ENCODE measurements at places on chromosomes 2 and 18.

DNA sequence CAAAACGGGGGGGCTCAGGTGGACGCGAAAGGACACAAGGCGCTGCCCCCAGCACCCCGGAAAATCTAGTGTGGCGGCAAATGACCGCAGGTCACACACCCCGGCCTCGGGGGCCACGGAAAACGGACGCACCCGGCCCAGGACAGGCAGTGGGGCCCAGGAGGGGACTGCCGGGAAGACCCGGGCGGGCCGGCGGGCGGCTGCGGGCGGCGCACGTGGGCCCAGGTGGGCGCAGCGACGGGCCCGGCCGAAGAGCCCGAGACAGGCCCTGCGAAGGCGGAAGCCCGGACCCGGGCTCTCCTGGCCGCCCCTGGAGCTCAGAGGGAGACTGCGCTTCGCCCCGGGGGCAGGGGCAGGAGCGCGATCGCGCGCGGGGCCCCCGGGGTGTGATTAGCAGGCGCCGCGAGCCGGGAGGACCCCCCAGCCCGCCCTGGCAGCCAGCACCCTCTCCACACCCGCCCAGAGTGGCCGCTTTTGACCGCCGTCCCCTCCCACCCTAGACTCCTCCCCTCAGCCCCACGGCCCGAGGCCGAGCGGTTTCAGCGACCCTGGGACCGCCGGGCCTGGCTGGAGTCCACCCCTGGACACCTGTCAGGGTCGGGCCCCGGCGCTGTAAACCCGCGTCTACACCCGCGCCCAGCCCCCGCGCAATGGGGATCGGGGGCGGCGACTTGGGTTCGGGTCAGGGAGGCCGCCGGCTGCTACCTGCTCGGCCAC is 773 bp downstream of the MBP start:
- peak; percentile 28 for DNase-seq

DNA sequence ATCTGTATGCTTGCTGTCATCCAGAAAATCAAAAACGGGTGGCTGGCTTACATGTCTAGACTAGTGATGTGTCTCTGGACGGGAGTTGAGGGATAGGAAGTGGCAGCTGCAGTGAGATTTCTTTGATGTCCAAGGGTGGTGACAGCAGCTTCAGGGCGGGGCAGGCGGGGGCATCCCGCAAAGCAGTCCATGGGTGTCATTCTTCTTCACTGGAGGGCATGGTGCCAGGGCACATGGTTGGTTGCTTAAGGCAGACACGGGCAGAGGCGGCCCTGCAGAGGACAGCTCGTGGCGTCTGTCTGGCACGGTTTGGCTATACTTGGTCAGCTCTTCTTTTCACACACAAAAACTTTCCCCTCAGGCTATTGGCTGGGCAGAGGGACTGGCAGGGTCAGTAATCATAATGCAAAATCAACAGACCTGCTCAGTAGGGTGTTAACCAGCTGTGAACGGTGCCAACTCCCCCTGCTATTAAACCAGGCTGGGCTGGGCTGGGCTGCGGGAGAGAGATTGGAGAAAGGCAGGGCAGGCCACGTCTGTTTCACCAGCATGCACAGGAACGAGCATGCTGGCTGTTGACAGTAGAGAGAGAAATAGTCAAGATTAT is 63.7 kb downstream of the COL4A3 start:
- no peak for DNase-seq

DNA sequence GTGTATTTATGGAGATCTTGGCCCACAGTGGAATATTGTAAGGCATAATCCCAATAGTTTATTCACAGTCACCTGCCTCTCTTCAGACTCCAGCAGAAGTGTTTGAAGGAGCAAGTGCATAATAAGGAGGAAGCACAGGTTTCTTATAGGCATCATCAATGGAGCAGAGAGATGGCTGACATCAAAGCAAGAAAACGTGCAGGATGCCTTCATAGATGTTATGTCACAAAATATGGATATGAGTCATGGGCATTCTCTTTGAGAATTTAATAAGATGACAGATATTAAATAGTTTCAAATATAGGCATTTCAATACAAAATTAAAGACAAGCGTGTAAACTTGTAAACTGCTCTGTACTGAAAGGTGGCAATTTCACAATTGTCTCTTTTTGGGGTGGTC is 4.0 kb upstream of the RND3 start:
- DNase-seq, result no peak

GRCh38 chr2:115414466-115414865 is 972.0 kb downstream of the DPP10 start:
- no peak for DNase-seq

GRCh38 chr2:96953611-96953978 is 32.8 kb downstream of the FAM178B start:
- no peak for DNase-seq

DNA sequence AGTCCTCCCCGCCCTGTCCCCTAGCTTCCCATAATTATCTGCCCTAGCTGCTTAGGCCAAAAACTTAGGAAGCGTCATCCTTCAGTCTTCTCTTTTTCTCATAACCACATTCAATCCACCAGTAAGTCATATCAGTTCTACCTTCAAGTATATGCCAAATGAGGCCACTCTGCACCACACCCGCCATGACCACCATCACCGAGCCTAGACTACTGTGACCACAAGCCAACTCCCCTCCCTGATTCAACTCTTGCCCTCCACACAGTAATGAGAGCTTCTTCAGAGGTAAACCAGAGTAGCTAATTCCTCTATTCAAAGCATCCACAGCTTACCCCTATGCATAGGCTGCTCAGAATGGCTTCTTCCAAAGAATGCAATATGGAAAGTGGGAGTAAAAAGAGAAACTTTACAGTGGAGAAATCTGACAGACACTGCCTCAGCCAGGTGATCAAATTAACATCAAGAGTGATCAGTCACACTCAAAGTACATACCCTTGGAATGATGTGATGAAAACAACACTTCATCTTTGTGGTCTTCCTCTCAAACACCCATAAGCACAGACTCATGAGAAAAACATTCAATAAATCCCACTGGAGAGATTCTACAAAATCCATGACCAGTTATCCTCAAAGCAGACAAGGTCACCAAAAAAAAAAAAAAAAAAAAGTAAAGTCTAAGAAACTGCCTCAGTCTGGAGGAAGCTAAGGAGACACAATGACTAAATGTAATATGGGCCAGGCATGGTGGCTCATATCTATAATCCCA is 17.7 kb downstream of the MBOAT2 start:
- DNase-seq, result no peak

- DNase-seq, result no peak
Measured at GRCh38 chr2:12451726-12452125, 265.0 kb upstream of the TRIB2 start.

DNA sequence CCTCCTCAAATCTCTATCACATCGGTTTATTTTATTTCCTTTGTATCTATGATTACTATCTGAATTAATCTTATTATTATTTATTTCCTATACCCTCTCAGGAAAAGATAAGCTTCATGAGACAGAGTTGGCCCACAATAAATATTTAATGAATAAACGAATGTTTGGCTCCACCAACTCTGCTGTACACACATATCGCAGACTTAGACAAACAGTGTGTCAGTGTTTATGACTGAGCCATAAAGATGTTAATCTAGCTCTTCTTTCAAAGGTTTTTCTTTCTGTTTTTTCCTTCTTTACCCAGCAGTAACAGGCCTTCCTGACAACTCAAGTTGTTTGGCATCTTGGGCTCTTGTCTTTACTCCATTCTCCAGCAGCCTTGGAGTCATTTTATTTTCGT is 329.5 kb downstream of the CDH2 start:
- DNase-seq, result no peak

DNA sequence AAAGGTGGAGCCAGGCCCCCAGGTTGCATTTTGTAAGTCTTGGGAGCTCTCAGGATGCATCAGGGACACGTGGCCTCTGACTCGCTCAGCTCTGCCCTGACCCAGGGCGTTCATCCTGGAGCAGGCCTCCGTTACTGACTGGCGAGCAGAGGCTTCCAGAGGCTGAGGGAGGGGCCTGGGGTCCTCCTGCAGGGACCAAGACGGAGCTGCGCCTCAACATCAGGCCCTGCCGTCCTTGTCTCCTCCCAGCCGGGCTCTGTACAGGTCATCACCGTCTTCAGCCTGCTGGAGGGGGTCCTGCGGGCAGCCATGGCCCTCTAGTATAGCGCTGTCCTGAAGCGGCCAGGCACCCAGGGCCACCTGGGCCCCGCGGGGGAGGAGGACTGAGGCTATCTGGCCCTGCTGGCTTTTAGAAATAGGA is 10.2 kb upstream of the ALPP start:
- no peak for DNase-seq

GRCh38 chr2:199160677-199161465 is 296.9 kb downstream of the SATB2 start:
- no peak for DNase-seq

DNA sequence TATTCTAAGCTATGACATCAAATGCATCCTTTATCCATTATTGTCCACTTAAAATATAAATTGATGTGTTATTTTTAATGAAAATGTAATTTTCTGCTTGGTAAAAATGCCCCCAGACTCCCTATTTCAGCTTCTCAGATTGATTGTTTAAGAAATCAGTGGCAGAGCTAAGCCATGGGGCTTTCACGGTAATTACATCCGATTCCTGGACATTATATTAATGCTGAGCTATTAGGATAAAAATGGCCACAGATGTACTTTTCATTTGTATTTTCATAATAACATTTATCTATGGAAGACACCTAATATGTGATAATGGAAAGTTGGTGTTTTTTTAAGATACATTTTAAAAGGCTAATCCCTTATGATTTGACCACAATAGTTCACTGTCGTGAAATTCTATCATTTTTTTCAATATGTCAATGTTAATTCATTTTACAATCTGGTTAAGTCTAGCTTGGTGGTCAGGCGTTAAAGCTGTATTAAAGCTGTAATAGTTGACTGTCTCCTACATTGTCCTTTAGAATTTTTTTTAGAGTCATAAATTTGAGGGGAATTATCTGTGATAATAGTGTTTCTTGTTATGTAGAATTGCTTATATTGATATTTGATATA is 229.0 kb upstream of the UBE2E3 start:
- DNase-seq, result no peak

- no peak for DNase-seq
Measured at GRCh38 chr2:174675615-174676014, 78.0 kb upstream of the WIPF1 start.

DNA sequence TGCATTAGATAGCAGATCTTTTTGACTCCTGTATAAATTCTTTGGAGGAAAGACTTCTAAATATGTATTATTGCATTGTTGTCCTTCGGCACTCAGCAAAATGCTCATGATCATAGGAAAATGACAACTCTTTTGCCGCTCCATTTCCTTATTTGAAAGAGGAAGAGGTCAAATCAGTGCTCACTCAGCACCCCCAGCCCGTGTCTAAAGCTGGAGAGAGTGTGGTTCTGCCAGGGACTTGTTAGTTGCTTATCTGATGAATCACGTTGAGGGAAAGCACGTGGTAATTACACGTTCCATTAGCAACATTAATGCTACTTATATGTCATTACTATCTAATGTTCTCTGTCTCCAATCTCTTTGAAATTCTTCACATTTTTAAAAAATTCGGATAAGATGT is 46.0 kb upstream of the MBP start:
- no peak for DNase-seq

DNA sequence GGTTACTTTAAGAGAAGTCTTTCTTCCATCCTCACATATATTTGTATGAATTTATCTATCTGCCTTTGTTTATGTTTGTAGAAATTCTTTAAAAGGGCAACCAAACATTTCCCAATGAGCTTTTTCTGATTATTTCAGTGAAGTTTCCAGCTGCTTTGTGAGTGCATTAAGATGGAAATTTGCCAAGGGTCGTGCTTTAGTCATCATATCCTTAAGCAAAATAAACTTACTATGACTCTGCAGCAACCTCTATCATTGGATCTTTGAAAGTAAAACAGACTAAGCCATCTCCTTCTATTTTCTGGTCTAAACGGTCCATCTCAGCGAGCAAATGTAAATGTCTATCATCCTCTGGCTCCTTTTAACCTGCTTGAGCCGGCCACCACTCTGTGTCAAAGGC is 489.3 kb downstream of the SOX11 start:
- no peak for DNase-seq

DNA sequence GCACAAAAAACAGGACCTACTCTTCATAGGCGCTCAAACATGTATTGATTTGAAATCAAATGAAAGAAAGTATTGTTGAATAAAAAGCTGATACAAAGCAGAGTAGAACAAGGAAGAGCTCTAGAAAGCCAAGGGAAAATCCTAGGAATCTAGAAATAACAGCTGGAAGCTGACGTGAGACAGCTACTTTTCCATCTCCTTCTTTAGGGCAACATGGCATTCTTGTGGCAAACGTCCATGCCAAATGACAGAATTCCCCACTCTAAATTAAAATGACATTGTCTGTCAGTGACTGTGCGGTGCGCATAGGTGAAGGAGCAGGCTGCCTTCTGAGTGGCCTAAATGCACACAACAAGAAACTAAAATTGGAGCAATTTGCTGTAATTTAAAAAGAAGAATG is 557.4 kb downstream of the SOX11 start:
- no peak for DNase-seq

DNA sequence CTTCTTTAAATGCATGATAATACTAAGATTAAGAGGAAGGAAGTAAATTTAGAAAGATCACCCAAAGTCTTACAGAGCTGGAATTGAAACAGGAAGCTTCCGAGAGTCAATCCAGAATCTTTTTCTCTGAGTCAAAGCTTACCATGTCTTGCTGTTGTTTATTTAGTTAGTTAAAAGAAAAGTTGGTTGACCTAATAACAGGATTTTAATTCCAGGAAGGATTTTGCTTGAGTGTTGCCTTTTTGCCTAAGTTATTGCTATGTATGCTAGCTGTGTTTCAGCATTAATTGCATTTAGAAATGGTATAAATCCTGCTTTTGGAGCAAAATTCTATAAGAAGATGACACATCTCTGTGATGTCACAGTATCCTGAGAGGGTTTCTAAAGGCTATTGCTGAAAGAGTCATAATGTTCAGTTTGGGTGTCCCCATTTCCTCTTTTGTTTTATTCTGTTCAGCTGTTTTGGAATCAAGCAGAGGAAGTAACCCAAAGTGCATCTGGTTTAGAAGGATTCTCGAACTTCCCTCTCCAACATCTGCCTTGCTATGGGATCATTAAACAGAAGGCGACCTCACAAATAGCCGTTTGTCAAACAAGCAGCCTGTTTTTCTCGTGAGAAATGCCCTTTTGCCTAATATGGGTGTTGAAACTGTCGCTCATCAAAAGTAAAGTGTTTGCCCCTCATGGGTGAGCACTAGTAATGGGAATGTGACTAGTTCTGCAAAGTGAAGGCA is 271.5 kb upstream of the MMADHC start:
- DNase-seq, result no peak

DNA sequence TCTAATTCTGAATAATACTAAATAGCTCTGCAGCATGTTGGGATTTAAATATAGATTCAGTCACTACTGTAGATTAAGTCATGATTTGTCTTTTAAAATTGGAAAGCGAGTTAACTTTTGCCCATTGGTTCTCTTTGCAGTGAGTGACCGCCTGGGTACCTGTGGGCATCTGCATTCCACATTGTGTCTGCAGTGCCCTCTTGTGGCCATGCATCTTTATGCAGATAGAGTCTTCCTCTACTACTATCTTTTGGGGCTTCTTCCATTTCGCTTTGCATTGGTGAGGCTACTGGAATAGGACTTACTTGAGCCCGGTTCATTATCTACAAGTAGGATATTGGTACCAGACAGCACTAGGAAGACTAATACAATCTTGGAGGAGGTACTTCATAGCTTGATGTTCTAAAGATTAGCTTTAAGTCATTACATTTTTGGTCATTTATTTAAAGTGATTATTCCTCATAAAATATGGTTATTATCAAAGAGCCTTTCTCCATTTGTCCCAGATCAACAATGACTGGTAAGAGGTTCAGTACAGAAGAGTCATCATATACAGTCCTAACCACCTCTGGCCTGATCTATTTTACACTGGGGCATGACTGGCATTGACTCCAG is 203.0 kb downstream of the SOCS6 start:
- DNase-seq, result peak; percentile 22

- no peak for DNase-seq
Measured at GRCh38 chr2:240055177-240055917, 2.0 kb upstream of the OR6B3 start.

GRCh38 chr18:48623468-48624235 is 84.8 kb downstream of the CTIF start:
- DNase-seq, result no peak

Data from stimulated activated CD4-positive, alpha-beta T cell treated with anti-CD3 and anti-CD28 coated beads, TNF-alpha, amount 100 ng/mL, for 24 hours (primary cell).